Stimulated activated CD8-positive, alpha-beta memory T cell treated with anti-CD3 and anti-CD28 coated beads, Interleukin-4, amount 100 ng/mL, for 1 hour (primary cell): ENCODE measurements at places on chromosomes 5 and 9.

DNA sequence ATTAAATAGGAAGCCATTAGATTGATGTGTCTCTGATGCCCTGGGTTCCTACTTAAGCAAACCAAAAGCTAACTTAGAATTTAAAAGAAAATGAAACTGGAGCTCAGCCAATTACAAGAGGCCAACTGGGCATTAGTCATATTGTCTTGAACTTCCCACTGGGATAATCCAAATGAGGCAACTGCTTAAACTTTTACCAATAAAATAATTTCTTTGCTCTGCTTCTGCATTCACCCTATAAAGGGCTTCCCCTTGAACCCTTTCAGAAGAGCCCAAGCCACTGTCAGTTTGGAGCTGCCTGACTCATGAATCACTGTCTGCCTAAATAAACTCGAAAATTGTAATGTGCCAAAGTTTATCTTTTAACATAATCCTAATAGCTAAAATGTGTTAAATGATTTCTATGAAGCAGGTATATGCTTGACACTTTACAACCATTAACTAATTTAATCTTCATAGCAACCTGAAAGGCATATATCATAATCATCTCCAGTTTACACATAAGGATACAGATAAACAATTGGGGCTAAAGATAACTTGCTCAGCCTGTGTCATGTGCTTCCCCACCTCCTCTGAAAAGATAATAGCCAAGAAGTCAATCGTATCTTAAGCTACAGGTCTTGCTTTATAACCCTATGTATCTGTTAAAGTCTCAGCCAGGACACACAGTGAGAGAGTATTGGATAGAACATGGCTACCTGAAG, 11.5 kb downstream of the GPR150 start:
- no peak for DNase-seq

- no peak for DNase-seq
Measured at GRCh38 chr5:109249126-109249525, 160.6 kb downstream of the PJA2 start.

DNA sequence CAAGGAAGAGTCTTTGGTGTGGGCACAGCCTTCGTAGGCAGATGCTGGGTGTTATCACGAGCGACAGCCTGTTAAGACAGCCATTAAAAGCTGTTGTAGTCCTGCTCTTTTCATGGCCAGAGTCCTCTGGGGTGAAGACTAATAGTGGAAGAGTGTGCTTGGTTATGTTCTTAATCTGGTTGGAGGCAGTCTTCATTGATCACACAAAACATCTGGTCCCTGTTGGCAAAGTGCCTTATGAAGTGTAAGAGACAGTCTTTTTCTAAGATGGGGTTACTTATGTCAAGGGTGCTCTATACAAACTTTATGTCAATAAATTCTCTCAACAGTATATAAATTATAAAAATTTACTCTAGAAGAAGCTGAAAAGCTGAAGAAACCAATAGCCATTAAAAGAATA, 280.4 kb downstream of the CAAP1 start:
- DNase-seq: no peak

- DNase-seq: no peak
Measured at GRCh38 chr5:54457094-54457862, 1.8 kb downstream of the HSPB3 start.

GRCh38 chr5:112552791-112553190, 133.7 kb upstream of the EPB41L4A start:
- no peak for DNase-seq

- DNase-seq: no peak
Measured at GRCh38 chr9:137157618-137158415, 12.0 kb downstream of the LRRC26 start.

GRCh38 chr9:76580820-76581219, 121.8 kb downstream of the GCNT1 start:
- no peak for DNase-seq

DNA sequence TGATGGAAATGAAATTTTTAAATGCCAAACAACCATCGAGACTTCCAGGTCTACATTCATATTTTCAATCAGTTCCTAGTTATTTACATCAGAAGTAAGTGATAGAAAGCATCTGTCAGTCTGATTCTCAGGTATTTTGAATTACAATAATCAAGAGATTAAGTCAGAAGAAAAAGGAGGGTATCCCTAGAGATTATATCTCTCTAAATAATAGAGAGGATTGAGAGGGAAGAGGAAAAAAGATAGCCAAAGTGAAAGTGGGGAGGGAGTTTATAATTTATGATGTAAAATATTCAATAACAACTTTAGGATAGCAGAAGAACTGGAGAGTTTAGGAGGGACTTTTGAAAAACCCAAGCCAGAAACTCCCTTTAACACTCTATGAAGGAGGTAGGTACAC, 400.2 kb downstream of the EFNA5 start:
- no peak for DNase-seq

GRCh38 chr5:4879693-4880303, 260.3 kb upstream of the ADAMTS16 start:
- DNase-seq: no peak

GRCh38 chr5:165573445-165573844, 2068.0 kb downstream of the MAT2B start:
- DNase-seq: no peak

- DNase-seq: no peak
Measured at GRCh38 chr5:124745928-124746915, at the start of gene ZNF608. Gene ZNF608 (minus strand): TSS chr5:124746639. CDS start chr5:124744989, 1,650 bp downstream.

- no peak for DNase-seq
Measured at GRCh38 chr5:96431376-96432187, 1.5 kb downstream of the PCSK1 start.

GRCh38 chr5:135584918-135585317, 6.1 kb upstream of the CXCL14 start:
- DNase-seq: no peak

DNA sequence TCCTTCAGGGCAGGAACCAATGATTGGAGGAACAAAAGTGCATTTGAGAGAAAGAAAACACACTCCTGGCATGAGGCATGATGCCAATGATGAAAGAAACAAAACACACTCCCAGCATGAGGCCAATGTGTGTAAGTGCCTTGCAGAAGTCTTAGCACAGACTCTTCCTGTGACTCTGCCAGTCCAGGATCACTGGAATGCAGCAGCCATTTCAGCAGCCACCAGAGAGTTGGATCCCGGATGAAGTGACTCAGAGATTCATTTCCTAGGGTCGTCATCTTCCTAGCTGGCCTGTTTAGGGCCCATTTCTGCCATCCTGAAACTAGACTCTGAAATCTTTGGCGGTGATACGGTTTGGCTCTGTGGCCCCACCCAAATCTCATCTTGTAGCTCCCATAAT, 212.5 kb downstream of the CFAP90 start:
- DNase-seq: no peak

GRCh38 chr9:101648493-101648892, 53.7 kb upstream of the PPP3R2 start:
- no peak for DNase-seq

- no peak for DNase-seq
Measured at GRCh38 chr9:86549401-86549811, 195.2 kb upstream of the TUT7 start.

GRCh38 chr9:4108754-4109465, 191.0 kb downstream of the GLIS3 start:
- DNase-seq: no peak

- no peak for DNase-seq
Measured at GRCh38 chr9:33159777-33160127, 7.4 kb downstream of the B4GALT1 start.

GRCh38 chr9:123662057-123662776, 267.7 kb downstream of the DENND1A start:
- DNase-seq: no peak

GRCh38 chr5:119582987-119583386, 46.4 kb upstream of the FAM170A start:
- no peak for DNase-seq

DNA sequence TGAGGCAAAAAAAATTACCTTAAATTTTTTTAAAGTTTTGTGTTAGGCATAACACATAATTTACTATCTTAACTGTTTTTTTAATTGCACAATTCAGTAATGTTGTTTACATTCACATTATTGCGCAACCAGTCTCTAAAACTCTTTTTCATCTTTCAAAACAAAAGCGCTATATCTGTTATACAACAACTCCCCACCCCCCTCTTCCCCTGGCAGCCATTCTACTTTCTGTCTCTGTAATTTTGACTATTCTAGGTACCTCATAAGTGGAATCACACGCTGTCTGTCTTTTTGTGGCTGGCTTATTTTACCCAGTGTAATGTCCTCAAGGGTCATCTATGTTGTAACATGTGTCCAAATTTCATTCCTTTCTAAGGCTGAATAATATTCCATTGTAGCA, 241.5 kb upstream of the DMRT1 start:
- no peak for DNase-seq

GRCh38 chr5:158084292-158084691, 225.3 kb upstream of the CLINT1 start:
- DNase-seq: no peak

GRCh38 chr9:88577256-88578120, 42.5 kb downstream of the NXNL2 start:
- DNase-seq: no peak

GRCh38 chr5:170211575-170212334, 21.0 kb upstream of the C5orf58 start:
- no peak for DNase-seq

- DNase-seq: no peak
Measured at GRCh38 chr9:128374221-128374675, 3.1 kb downstream of the URM1 start.

DNA sequence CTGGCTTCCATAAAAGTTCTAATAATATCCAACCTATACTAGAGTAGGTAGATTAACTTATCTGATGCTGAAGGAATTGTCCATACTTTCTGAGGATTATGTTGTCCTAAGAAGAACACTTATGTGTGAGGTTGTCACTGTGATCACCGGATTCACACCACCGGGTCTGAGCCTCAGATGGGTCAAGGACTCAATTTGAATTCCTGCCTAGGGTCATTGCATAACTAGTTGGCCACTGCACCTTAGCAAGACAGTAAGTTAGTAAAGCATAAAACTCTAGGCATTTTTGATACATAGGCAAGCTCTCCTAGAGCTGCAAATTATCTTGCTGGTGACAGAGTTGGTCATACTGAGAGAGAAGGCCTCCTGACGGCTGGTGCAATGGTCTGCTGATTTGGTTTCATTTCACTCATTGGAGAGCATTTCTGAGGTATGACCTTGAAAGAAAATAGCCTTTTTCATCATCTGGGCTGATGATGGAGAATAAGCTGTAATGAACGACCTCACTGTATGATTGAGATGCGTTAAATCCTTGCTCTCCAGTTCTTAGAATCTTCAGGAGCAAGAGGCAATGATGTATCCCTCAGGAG, 72.0 kb upstream of the CKMT2 start:
- no peak for DNase-seq

DNA sequence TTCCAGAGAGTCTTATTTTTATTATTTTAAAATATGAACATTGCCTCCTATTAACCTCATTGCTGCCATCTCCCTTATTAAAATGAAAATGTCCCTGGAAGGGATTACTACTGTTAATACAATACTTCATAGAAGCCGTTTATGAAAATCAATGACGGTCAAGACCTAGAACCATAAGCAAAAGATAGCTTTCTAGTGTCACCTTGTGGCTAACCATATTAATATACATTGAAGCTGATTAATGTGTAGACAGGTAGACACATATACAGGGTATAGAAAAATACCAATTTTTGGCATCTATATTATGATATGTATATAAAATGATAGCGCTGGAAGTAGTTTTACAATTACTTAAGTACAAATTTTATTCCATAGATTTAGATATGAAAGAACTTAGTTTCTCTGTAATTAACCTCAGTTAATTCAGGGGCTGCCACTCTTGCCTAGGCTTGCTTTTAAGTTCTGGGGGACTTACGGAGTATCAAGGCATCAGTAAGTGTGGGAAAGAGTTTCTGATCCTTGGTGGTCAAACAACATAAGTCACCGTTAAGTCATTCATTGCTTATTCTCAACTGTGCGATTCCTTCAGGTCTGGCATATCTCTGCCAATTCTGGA, 2.5 kb upstream of the YTHDC2 start:
- DNase-seq: no peak
